Mucosa of gallbladder (tissue), 1 donor: ENCODE measurements at places on chromosomes 1 and 21.
A peak's percentile ranks its signal among the peaks of the same experiment; 100 is the strongest.

DNA sequence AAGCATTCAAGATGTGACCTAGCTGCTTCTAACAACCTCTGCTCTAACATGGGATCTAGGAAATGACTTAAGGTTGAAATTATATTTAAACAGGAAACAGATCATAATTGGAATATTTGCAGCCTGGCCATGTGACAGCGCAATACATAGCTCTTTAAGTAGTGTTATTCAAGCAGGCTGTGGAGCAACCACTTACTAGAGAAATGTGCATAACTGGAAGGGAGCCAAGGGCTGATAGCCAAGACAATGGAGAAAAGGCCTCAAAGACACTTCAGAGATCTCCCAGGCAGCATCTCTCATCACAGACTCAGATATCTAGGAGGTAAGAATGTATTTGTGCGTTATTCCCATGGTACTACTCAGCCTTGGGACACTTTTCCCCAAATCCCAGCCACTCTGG, 823.0 kb upstream of the PRMT6 start:
- no peak for DNase-seq

GRCh38 chr1:36089393-36090121, 865 bp downstream of the ADPRS start:
- DNase-seq, result no peak

GRCh38 chr1:193335806-193336428, 149.5 kb upstream of the B3GALT2 start:
- DNase-seq, result no peak

DNA sequence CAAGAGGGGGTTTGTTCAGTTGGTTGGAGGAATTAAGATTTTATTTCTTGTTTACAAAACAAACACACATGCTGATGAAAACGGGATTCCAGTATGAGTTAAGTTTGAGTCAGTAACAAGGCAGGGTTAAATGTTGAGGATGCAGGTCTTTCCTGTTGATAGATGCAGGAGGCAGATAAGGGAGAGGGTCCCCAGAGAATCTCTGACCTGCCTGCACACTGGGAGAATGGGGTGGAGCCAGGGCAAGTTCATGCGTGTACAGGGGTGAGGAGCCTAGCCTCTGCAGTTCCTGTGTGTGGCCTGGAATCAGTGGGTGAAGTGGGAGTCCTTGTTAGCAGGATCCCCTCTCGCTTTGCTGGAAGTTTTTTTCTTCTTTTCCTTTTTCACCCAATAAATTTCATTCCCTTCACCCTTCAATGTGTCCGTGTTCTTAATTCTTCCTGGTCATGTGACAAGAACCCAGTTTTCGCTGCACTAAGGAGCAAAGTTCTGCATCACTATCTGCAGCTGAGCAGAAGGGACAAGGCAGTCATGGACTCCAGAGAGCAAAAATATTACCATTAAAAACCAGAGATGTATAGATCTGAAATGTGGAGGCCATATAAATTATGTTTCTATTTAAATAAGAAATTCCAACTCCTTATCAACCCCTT, 69.9 kb upstream of the MARK1 start:
- DNase-seq, result no peak

DNA sequence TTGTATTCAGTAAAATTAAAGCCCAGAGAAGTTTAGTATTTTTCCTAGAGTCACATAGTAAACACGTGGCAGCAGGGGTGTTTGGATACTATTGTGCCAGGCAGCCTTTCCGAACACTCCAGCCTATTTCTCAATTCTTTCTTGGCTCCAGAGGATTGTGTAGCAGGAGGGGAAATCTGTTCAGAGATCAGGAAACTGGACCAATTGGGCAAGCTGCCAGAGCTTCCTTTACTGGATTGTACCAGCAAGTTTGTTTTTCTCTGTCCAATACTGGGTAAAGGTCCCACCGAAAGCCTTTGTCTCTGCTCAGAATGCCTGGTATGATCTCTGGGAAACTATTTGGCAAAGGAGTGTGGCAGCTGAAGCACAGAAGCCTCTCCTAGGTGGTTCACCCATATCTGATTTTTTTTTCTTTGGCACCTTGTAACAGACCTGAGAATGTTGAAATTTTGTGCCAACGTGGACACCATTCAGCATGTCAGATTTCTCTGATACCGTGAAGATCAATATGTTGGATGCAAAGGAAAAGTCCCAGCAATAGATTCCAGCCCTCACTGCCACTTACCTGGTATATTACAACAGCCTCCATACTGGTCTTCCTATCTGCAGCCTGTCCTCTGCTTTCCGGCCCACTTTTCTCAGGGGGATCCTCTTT, 126.2 kb downstream of the FGGY start:
- peak; percentile 93 for DNase-seq

DNA sequence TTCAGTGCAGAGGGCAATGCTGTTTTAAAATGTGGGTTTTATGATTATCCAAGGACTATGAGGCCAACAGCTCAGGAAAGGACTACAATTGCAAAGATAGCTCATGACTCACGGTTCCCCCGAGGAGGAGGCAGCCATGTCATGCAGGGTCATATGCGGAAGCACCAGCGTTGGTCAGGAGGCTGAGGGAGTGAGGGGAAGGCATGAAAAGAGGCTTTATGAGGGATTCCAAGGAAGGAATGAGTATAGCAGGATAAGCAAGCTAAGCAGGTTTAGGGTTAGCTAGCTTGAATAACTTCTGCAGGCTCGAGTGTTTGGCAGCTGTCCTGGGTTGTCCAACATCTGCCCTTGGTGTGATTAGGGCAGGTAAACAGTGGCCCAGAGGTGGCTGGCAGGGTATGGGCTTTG, 495.1 kb downstream of the SETD4 start:
- peak; percentile 11 for DNase-seq

DNA sequence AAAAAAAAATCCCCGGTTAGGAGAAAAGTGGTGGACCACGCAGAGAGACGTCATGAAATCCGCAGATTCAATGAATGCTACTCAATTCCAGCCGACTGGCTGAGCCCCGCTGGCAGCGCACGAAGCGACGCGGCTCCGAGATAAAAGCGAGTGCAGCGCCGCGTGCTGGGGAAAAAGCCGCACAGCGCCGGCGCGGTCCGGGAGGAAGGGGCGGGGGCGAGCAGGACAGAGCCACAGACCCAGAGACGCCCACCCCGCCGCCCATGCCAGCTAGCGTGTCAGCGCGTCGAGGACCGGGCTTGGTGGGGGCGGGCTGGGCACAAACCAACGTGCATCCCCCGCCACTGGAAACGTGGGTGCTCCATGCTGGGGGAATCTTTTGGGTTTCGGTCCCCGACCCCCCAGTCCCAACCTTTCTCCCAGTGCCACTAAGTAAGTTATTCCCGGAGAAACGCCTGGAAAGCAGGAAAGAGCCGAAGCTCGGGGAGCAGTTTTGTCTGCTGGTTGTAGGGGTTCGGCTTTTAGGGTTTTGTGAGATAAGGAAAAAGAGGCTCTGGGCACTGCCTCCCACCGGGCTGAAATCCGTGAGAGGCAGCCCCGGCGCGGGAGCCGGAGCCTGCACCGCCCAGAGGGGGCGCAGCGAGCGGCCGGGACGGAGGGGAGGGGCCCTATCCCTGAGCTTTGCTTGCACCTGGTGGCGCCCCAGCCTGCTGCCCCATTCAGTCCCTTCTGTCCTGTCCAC, at the start of gene KCNJ6:
KCNJ6 (minus strand) TSS at position 148 of the 742 bp plus-strand sequence. CDS start 75,775 bp downstream, outside the sequence.
- DNase-seq, result no peak

DNA sequence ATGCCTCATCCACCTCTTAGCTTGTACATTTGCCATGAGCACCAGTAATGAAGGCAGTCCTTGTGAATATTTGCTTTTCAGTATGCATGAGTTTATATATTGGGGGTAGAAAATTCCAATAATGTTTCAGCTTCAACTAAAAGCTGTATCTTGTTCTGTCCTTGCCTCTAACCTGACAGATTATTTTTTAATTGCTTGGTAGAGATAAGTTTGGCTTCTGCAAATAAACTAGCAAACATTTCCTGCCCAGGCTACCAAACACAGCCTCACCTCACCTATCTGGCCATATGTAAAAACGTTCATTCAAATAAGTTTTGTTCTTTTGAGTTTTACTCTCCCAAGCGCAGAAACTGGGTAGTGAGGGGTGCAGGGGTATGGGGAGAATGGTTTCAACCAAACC, 75.6 kb upstream of the HOOK1 start:
- DNase-seq, result no peak

DNA sequence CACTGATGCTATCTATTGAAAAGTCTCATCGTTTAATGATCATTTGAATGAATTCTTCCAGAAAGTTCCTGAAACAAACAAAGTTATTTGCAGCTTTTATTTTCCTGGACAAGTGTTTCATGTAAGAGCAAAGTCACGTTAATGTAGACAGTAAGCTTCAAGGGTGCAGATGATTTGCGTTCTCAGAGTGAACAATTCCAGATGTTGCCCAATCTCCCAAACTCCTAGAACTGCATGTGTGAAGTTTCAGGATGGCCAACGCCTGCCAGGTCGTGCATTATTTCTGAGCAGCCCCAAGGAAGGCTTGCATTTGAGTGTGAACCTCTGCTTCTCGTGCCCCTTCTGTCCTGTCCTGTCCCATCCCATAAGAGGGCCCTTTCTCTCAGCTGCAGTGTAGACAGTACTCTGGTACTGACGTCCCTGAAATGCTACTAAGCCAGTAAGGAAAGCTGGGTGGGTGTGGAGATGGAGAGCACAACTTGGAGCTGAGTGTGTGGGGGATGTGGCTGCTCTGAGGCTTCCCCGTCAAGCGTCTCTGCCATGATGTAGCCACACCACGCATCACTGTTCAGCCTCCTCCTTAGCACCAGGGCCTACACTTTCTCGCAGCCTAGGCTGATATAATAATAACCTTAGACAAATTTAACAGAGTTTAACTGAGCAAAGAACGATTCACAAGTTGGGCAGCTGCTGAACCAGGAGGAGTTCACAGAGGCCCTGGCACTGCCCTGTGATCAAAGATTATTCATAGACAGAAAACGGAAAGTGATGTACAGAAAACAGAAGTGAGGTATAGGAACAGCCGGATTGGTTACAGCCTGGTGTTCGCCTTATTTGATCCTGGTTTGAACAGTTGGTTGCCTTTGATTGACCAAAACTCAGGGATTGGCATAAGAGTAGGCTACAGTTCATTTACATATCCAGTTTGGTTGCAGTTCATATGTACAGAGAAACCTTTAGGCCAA, 50.4 kb downstream of the RHOU start:
- DNase-seq, result no peak

DNA sequence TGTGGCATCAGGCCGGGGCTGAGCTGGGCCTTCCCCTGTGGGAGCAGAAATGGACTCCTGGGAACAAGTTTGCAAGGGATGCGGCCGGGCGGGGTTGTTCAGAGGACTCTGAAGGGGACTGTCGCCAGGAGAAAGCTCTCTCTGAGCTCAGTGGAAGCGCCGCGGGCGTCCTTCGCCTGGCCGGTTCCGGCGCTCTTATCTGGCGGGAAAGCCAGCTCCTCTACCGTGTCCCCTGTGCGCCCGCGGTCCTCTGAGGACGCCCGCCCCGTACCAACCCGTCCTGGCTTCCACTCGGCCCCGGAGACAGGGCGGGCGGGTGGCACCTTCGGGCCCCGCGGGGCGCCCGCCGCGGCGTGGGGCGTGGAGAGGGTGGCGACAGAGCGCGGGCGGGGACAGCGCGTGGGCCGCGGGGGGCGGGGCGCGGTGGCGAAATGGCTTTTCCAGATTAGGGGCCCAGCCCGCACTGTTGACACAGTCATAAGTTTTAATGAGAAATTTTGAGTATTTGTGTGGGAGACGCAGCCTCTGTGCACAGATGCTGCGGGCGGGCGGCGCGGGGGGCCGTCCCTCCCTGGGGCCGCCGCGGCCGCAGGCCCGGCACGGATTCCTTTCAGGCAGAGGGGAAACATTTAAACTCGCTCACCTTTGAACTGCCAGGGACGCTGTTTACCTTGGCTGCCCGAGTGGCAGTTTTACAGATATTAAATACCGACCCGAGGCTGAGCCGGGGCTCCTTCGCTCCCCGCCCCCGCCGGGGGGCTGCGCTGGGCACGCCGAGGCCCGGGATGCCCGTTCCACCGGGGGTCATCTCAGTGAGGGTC, 70.2 kb downstream of the FOXD2 start:
- no peak for DNase-seq

- no peak for DNase-seq
These were observed 3.1 kb upstream of the TEKT2 start for GRCh38 chr1:36080801-36081200.

DNA sequence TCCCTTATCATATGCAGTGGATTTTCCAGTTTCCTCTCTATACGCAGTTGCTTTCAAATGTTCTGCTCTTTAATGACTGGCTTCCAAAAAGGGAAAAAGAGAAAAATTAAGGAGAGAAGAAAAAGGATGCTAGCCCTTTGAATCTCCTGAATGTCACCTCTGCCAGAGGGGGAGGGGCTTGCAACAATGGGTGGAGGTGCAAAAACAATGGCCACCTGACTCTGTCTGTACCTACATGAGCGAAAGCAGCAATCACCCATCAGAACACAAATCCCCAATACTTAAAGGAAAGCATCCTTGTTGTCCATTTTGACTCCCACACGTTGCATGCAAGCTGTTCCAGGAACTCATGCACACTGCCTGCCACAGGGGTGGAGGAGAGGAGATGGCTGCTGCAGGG, 61.2 kb downstream of the CCDC30 start:
- no peak for DNase-seq

DNA sequence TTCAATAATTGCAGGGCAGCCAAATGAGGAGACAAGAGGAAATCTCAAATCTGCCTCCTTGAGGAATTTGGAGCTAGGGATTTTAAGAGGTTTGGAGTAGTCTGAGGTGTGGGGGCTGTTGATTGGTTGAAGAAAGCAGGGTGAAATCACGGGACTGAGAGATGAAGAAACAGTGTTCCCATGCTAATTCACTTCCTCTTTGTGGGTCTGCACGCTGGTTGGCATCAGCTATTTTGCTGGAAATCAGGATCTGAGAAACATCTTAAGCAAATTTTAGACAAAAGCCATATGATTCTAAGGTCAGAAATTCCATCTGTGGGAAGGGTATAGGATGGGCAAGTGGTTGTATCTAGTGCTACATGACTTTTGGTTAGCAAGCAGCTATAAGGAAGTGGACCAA, 107.1 kb upstream of the PAXBP1 start:
- DNase-seq, result no peak

DNA sequence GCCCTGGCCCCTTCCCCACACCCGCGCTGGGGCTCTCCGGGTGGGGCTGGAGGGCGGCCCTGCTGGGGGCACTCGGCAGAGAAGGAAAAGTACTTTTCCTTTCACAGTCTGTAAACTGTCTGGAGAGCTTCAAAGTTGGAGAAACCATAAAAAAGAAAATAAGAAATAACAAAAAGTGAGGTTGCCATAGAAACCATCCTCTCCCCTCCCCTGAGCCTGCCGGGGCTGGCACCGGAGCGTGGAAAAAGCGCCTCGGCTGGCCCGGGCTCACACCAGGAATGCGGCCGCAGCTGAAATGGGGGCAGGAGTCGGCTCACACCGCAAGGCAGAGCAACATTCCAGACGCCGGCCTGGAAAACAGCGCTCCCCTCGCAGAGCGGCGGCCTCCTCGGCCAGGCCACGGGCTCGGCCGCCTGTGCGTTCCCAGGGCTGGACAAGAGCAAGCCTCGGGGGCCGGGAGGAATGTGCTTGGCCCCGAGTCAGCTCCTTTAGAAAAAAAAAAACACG, 69.2 kb downstream of the MORN1 start:
- DNase-seq, result peak; percentile 69
